Small intestine (tissue), 16 donors: ENCODE measurements at places on chromosomes 2 and 18. TPM values are rescaled to one million over a fixed set of nuclear protein-coding genes. Genes with fewer than 3 reads are reported as not detected.

Gene RBM45
- 13.7 TPM for polyA plus RNA-seq

Gene MYO5B
- 185 TPM for polyA plus RNA-seq

GRCh38 chr2:240532031-240532775 lies 25.6 kb downstream of the ANKMY1 start:
- DNase-seq, result no peak
- H3K4me3 ChIP-seq, result no peak overlapping the region
- H3K27me3 ChIP-seq, result no peaks in the 10 kb centered on the region
- H3K4me1 ChIP-seq, result no peaks in the 10 kb centered on the region

- H3K27me3 ChIP-seq, result no peaks in the 10 kb centered on the region
- no peak for DNase-seq
- H3K4me1 ChIP-seq, result no peaks in the 10 kb centered on the region
- no peak overlapping the region for H3K27ac ChIP-seq
- H3K36me3 ChIP-seq, result no peaks in the 10 kb centered on the region
Observed at GRCh38 chr18:61530681-61531080, 197.5 kb downstream of the CDH20 start.

DNA sequence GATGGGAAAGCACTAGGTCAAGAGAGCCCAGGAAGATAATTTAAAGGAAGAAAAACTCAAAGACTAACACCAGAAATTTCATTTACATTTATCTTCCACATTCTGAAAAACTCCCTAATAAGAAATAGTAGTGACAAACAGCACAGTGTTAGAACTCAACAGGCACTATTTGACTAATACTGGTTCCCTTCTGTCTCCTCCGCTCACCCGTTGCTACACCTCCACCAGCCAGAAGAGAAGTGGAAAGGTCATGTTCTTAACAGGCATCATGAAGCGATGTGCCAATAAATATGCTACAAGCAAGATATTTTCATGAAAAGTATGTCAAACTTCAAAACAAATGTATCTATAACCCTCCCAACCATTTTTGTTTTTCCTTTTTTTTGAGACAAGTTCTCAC lies 5.7 kb downstream of the ROCK1 start:
- H3K27me3 ChIP-seq, result no peaks in the 10 kb centered on the region
- no peaks in the 10 kb centered on the region for H3K36me3 ChIP-seq
- H3K4me1 ChIP-seq, result peaks cover 16% of the 10 kb centered on the region
- H3K4me3 ChIP-seq, result no peak overlapping the region

DNA sequence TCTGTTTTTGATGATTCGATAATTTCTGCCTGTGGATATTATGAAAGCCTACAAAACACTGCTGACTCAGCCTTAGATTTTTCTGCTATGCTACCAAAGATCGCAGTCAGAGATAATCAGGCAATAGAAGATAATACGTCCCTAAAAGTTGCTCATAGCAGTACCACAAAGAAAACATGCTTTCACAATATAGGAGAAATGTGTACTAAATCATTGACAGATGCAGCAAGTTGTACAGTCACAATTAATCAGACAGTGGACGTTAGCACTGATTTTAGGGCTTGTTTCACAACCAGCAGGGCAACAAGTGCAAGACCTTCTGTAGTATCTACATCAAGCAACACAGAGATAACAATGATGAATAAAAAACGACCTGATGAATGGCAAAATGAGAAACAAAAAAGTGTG lies 19.5 kb downstream of the RBM44 start:
- no peak overlapping the region for H3K4me3 ChIP-seq
- H3K36me3 ChIP-seq, result no peaks in the 10 kb centered on the region
- no peak overlapping the region for H3K27ac ChIP-seq
- no peak for DNase-seq
- no peaks in the 10 kb centered on the region for H3K4me1 ChIP-seq
